Activated T-cell treated with anti-CD3 and anti-CD28 coated beads for 48 hours (primary cell): ENCODE measurements at places on chromosomes 12 and 14.

- no peak for DNase-seq
Measured at GRCh38 chr12:111413442-111414086, 7.8 kb downstream of the SH2B3 start.

DNA sequence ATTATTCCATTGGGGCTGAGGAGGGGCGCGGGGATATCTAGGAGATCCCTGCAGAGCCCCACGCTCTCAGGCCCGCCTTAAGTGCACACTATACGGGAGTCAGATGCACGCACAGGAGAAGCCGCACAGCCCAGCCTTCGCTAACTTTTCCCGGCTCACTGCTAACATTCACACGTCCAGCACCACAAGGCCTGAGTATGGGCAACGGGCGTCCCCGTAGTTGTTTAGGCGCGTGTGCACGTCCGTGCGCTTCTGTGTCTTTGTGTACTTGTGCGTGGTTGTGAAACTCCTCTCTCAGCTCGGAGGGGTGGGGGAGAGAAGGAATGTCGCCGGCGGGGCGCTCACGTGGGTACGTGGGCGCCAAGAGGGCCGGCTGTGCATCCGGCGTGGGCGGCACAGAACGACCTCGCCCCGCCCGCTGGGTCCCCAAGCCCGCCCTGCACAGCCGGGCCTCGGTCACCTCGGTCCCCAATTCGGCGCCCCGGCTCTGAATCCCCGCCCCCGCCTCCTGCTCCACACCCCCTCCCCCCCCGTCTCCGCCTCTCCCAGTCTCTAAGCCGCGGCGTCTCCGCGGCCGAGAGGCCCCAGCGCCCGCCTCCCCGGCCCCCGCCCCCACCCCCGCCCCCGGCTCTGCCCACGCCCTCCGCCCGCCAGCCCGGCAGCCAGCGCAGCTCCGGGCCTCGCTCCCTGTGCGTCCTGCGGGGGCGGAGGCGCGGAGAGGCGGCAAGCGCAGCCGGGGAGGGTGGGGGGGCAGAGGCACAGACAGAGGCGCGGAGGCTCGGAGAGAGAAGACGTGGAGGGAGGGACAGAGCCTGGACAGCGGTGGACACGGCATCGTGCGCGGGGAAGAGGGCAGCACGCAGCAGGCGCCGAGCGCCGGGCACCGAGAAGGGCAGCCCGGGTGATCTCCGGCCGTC, at the start of gene NAB2:
Gene NAB2 (plus strand): TSS at position 761 of the 917 bp plus-strand sequence. CDS start 158 bp downstream, outside the sequence.
- peak; percentile 85 for DNase-seq

DNA sequence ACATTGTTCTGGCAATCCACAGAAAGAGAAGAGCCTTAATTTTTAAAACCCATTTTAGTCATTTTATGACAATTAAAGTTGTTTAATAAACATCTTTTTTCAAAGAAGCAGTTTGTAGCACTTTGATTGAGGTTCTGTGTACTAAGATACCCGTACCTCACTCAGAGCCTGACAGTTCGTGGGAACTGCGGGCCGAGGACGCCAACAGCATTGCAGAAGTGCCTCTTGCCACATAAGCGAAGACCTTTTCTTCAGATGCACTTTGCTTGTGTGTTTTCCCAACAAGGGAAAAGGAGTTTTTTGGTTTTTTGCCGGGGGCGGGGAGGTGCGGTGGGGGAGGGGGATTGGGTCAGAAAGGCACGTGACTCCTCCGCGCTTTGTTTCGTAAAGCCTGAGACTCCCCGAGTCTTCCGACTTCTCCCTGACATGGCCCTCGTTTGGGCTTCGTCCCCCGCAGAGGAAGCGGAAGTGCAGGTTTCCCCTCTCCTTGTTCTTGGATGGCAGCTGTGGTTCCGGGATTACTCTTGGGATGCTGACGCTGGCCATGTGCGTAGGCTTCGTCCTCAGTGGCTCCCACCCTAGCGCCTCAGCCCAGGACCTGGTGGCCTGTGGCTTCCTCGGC, 70.8 kb downstream of the WDR20 start:
- no peak for DNase-seq

DNA sequence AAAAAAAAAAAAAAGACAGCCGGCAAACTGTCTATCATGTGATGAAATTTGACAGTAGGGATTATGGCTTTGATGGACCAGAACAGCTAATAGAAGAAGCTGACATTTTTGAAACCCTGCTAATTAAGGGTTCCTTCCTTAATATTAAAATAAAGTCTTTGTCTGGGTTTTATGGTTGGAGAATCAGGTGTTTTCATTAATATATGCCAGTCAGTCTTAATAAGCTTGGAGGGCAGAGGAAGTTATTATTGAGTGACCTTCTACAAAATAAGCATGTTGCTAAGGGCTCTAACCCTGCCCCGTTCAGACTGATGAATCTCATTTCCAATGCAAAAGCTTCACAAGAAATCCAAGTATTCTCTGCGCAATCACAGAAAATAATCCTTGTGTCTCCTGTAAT, 289.8 kb downstream of the EGLN3 start:
- DNase-seq: no peak

DNA sequence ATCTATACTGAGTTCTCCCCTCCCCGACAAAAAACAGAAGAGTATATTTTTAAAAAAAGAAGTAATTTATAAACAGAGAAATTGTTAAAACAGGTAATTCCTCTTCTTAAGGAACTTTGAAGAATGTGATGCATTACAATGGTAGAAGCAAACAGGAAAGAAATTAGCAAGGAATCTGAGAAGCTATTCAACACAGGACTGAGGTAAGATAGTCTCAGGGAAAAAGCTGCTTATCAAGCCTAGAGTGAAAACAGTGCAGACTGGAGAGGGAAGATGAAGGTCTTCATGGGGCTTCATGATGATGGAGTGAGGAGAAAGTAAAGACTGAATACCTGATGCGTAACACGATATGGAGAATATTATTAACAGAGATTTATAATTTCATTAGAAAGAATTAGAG, 880.0 kb downstream of the SLC16A7 start:
- no peak for DNase-seq

DNA sequence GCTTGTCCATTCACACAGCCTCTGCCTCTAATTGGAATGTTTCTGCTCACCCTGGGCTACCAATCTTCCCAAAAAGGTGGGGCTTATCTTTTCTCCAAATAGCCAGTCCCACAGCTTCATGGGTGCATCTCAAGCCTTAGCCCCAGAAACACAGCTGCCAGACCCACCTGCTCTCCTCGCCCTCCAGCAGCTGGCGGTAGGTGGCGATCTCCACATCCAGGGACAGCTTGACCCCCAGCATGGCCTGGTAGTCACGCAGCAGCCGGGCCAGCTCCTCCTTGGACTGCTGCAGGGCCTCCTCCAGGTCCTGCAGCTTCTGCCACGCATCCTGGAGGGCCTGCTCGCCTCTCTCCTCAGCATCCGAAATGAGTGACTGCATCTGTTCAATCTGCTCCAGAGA, 11.1 kb downstream of the KRT77 start:
- no peak for DNase-seq

DNA sequence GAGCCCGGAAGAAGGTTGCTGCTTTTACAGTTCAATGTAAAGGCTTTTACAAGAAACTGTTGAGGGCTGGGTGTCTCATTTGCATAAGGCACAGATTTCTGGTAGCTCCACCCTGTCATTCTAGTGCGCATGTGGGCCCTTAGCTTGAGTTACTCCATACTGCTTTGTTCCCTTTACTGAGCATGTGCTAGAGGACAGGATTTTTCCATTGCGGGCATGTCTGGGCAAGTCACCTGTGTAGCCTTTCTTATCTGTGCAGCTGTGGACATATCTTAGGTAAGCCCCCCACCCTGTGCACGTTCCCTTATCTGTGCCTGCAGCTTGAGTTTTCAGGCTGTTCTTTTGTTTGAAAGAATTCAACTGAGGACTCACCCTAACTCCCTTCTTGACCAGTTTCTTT, 56.2 kb upstream of the ARHGAP5 start:
- no peak for DNase-seq

DNA sequence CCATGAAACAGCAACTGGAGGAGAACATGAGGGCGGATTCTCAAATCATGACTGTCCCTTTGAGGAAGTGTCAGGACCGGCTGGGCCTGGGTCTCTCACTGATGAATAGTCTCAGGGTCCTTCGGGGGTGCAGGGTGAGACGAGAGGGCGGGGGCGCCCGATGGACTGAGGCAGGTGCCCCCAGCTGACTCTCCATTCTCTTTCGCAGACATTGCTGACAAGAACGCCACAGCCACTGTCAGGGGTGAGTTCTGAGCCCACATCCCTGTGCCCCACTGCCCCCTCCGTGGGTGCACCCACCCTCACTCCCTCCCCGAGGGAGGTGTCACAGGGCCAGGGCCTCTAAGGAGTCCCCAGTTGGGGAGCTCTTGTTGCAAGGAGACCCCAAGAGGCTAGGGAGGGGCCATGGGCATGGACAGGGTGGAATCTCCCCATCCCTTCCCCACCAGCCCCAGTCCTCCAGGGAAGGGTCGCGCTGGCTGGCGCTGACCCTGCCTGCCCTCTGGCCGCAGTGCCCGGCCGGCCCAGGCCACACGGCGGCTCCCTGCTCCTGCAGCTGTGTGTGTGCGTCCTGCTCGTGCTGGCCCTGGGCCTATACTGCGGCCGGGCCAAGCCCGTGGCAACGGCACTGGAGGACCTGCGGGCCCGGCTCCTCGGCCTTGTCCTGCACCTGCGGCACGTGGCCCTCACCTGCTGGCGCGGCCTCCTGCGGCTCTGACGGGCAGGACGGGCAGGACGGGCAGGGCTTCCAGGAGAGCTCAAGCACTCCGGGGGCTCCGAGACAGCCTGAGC, 8.7 kb downstream of the C14orf180 start:
- no peak for DNase-seq

- no peak for DNase-seq
Measured at GRCh38 chr12:70002097-70002911, 177.3 kb downstream of the MYRFL start.

- no peak for DNase-seq
Measured at GRCh38 chr14:89401761-89402160, 15.3 kb downstream of the FOXN3 start.

- DNase-seq: no peak
Measured at GRCh38 chr14:83491091-83491490, 1957.4 kb upstream of the SEL1L start.

DNA sequence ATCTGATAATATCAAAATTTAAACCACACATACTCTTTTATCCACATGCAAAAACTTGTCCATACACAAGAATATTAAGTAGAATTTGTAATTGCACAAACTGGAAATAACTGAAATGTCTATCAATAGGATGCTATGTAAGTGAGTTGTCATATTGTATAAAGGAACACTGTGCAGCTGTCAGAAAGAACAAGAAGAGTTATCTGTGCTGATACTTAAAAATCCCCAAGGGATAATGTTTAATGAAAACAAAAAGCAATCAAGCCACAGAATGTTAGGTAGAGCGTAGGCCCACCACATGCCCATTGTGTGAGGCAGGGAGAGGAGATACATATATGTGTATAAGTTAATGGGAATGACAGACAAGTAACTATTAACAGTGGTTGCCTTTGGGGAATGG, 25.9 kb upstream of the HIGD1C start:
- DNase-seq: no peak

GRCh38 chr14:101055106-101055662, 151.7 kb upstream of the RTL1 start:
- no peak for DNase-seq

DNA sequence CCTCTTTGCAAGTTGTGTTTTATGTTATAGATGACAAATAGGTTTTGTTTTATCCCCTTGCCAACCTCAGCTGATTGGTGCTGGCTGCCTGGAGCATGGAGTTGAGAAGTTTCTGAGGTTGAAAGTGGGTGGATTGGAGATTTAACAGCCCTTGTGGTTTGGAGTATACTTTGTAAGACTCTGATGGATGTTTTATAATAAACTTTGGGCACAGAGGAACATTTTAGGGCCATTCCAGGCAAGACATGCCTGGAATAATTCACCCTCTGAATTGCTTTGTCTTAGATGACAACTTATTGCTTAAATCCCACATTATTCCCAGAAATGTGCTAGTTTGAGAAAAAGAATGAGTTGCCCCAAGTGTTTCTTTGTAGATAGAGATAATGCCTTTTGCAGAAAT, 158.9 kb downstream of the SLC5A8 start:
- DNase-seq: no peak

- no peak for DNase-seq
Measured at GRCh38 chr12:33248364-33248763, 191.3 kb downstream of the SYT10 start.

- no peak for DNase-seq
Measured at GRCh38 chr14:60217713-60218112, 31.3 kb upstream of the PPM1A start.

DNA sequence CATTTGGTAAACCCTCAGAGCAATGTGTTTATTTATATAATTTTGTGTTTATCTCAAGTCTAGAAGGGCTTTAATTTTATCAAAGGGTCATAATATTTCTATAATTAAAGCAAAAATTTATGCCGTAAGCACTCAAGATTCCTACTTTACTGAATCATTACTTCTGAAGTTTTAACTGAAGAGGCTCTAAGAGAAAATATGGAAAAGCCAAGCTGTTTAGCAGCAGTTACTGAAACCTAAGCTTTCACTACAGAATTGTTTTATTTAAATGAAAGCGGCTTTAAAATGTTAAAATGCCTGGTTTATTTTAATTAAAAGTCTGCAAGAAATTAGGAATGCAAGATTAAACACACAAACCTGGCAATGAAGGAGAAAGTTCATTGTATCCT, 73.9 kb upstream of the BBS10 start:
- no peak for DNase-seq

DNA sequence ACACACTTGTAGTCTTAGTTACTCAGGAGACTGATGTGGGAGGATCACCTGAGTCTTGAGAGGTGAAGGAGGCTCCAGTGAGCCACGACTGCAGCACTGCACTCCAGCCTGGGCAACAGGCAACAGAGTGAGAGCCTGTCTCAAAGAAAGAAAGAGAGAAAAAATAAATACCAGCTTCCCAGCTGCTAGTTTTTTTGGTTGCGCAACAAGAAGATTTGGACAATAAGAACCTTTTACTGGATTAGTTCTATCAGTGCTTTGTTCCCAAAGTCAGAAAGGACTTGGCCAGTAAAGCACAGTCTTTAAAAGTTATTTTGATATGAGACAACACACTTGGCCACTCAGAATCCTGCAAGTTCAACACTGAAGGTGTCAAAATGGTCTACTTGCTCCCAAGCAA, 768.1 kb upstream of the LRFN5 start:
- no peak for DNase-seq

- no peak for DNase-seq
Measured at GRCh38 chr12:131087302-131087818, 133.7 kb downstream of the ADGRD1 start.

GRCh38 chr12:43281563-43281962, 270.4 kb downstream of the ADAMTS20 start:
- no peak for DNase-seq

- DNase-seq: no peak
Measured at GRCh38 chr14:78657451-78657850, 487.3 kb downstream of the NRXN3 start.

GRCh38 chr12:132428936-132429601, 60.9 kb upstream of the FBRSL1 start:
- DNase-seq: no peak

GRCh38 chr14:67557118-67557517, 24.0 kb downstream of the PLEKHH1 start:
- no peak for DNase-seq

GRCh38 chr14:60622210-60622916, 26.9 kb downstream of the SIX1 start:
- DNase-seq: no peak

- no peak for DNase-seq
Measured at GRCh38 chr14:65214741-65215140, 112.4 kb upstream of the MAX start.
